ENCODE measurements at places on chromosomes 3 and 15.

GRCh38 chr3:184563561-184563925, 2.0 kb downstream of the EPHB3 start:
- DNase-seq = no peak

DNA sequence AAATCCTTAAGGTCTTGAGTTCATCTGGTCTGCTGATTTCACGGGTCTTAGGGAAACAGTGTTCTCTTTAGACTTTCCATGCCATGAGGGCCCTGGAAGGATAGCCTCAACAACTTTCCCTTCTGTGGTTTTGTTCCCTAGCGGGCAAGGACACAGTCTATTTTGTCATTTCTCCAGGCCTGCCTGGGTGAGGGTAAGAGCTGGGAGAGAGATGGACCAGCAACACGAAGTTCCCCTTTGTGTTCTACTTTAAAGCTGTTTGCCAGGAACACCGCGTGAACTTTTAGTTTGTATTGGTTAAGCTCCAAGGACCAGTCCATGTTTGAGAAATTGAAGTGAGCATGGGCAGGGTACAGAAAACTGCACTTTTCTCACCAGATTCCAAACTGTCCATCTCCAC, 20.9 kb downstream of the ST3GAL6 start:
- DNase-seq = no peak

DNA sequence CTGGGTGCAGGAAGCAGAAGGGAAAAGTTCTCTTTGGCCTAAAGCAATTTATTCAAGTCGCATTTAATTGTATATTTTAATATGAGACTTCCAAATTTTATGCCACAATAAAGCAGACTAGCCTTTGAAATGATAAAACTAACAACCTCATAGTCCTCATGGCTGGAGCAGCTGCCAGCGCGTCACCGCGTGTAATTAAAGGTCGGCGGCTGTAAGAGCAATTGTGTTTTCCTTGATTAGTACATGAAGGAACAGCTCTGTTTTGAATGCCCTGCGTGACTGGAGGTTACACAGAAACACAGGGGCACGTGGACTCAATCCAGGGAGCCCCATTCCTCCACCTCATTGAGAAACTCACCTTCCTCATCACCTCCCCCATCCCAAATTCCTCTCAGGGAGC, 10.1 kb upstream of the LRRC15 start:
- no peak for DNase-seq

- no peak for DNase-seq
These were observed 44.0 kb upstream of the SMAD6 start for GRCh38 chr15:66658044-66658443.

DNA sequence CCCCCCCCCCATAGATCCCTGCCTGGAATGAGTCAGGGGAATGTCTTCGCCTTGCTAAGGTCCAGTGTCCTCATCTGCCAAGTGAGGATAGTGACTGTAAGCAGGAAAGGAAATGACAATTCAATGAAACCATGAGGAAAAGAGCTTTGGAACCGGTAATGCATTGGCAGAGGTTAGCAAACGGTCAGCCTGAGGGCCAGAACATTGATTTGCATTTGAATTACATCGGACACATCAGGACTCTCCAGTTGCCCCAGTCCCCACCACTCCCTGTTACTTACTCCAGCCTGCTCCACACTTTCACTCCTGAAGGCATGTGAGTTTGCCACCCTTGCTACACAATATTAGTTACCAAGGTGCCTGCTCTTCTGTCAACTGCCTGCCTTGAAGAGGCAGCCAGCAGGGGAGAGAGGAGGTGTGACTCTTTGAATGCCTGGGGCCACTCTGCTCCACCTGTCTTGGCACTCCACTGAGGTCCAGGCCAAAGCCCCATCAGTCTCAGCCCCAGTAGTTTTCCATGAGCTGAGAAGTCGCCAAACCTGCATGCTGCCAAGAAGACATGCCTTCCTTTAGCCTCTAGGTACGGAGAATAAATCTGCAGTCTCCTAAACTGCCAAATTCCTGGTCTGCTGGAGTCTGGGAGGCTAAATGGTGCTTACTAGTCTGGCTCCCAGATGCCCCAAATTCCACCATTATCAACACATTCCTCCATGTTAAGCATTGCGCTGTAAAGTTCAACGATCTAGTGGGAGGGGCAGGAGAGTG, 191.7 kb upstream of the TLE3 start:
- no peak for DNase-seq

- DNase-seq = no peak
These were observed 474.2 kb upstream of the ZNF385D start for GRCh38 chr3:22225161-22225560.

- DNase-seq = no peak
These were observed 843.9 kb downstream of the TUSC7 start for GRCh38 chr3:117553461-117553860.

DNA sequence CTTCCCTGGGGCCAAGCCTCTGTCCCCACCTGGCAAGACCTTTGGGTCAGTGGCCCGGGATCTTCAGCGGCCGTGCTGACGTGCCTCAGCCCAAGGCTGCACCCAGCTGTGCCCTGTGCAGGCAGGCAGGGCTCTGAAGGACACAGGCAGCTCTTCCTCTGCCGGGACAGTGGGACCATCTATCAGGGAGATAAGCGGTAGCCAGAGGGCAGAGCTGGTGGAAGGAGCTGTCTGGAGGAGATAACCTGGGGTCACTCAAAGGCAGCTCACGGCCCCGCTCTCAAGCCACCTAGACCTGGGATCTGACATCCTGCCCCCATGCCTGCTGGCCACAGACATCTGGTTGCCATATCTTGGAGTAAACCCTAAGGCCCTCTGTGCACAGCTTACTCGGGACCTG, 27.3 kb downstream of the DUSP7 start:
- DNase-seq = no peak

- DNase-seq = peak; percentile 66
These were observed 13.5 kb downstream of the UBAP1L start for GRCh38 chr15:65101411-65101890.

DNA sequence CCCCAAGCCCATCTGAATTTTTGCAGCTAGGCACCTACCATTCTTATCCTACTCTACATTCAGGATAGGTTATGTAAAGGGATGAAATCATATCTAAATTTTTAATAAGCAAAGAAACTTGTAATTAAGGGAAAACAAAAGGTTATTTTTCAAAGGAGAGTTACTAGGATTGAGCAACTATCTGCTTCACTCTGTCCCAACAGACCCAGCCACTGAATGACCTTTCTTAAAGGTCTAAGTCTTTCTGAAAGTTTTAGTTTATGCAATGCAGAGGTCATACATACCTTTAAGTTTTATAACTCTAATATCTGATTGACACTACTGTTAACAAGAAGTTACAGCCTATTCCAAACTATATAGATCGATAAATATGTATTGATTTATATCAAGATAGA, 209.2 kb upstream of the CTNNB1 start:
- no peak for DNase-seq

DNA sequence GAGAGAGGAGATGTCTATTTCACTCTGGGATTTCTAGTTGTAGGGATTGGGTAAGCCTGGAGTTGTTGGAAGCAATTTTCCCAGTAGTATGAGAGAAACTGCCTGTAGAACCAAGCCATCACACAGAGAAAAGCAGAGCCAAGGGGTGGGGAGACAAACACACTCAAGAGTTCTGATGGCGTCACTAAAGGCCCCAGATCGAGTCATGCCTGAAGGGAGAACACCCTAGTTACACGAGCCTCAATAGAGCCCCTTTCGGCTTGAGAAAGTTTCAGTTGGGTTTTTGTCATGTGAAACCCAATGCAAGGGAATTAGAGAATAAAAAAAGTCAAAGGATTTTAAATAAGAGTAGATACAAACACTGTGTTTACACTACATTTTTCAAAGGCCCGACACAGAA, 66.1 kb upstream of the PFN2 start:
- DNase-seq = no peak

DNA sequence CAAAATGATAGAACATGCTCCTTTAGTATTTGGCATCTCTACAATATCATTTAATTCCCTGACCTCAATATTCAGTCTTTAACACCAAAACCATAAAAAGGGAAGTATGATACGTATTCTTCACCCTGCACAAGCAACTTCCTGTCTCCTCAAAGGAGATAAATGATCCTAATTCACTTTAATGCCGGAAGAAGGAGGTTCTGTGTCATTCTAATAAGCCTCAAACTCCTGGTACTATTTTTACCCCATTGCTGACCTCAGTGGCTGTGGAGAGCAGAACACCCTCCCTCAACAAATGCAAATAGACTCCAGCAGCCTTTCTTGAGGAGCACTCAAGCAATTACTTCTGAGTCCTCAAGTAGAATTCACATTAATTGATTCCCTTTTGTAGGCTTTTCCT, 173.3 kb downstream of the TMEM108 start:
- peak; percentile 32 for DNase-seq

DNA sequence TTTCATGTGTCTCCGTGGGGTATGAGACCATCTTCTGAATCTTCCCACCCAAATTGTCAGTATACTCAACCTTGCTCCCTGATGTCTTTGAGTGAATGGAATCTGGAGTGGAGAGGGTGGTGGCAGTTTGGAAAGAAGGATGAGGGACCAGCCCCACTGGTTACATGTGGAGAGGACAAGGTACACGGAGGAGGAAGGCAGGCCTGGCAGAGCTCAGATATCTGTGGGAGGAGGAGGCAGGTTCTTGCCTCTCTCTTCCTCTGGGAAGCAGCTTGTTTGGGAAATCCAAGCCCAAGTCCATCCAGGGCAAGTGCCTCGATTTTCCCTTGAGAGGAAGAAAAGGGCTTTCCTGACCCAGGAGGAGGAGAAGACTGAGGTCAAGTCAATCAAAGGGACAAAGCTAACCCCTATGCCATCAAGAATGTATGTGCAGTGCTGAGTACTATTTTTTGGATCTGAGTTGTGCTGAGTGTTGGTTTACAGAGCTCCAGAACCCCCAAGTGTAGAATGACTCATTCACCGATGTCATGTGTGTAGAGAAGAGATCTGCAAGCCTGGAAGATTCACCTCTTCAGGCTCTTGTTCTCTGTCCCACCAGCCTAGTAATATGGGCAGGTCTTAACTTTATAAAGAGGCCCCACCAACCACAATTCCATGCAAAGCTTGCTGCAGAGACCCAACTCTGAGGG, 19.8 kb upstream of the LOXL1 start:
- no peak for DNase-seq

- DNase-seq = no peak
These were observed 314 bp upstream of the TMED3 start for GRCh38 chr15:79310612-79310984.

DNA sequence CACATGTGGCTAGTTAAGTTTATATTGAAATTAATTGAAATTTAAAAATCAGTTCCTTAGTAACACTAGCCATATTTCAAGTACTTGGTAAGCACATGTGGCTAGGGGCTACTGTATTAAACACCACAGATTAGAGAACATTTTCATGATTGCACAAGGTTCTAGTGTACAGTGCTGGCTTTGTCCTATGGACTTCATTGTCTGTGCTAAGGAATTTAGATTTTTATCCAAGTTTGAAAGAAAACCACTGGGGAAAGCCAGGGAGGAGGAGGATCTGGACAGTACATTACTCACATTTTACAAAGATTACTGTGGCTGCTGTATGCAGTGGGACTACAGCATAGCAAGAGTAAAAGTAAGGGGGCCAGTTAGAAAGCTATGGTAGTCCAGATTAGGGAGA, 13.9 kb downstream of the STAC start:
- no peak for DNase-seq

GRCh38 chr15:57541805-57542504, 49.7 kb upstream of the MYZAP start:
- peak; percentile 40 for DNase-seq

GRCh38 chr3:157027861-157028745, 131.8 kb downstream of the CCNL1 start:
- no peak for DNase-seq

DNA sequence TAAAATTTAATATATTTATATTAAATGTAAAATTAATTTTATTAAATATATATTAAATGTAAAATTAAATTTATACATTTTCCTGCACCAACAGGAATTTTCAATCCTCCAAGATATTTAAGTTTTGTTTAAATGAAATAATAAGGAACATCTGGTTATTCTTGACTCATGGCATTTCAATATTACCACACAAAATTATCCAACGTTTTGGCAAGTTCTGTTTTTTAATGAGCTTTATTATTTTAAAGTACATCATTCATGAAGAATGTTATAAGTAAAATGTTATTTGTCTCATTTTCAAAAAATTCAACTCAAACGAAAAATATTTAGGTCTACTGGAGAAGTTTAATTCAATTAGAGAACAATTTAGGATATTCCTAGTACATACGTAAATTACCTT, 811.4 kb downstream of the NAALADL2 start:
- DNase-seq = no peak

- DNase-seq = no peak
These were observed 56.4 kb downstream of the FILIP1L start for GRCh38 chr3:100057716-100058575.

GRCh38 chr15:74428970-74429780, 4.6 kb downstream of the SEMA7A start:
- peak; percentile 57 for DNase-seq

- no peak for DNase-seq
These were observed 276.2 kb upstream of the CTNNB1 start for GRCh38 chr3:40923143-40923542.

GRCh38 chr3:123027292-123028232, at the start of gene SEMA5B:
SEMA5B (minus strand) TSS chr3:123027763; CDS start chr3:122961263, 66,500 bp downstream.
- no peak for DNase-seq

DNA sequence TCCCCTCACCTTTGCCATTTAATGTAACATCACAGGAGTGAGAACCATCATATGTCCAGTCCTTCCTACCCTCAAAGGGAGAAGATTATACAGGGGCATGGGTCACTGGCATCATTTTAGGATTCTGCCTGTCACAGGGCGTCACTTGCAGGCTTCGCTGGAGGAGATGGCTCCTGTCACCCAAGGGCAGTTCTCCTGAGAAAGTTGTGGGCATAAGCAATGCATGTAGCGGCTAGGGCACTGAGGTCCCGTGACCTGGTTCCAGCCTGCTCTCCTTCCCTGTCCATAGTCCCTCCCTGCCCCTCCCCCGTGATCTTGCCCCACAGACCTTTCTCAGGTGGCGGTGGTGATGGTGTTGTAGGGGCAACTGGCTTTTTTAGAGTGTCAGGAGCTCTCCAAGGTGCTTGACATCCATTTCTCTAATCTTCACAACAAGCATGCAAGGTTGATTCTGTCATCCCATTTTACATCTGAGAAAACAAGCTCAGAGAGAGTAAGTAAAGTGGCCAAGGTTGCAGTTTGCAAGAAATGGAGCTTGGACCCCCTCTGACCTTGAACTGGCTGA, 241.5 kb upstream of the CTDSPL start:
- DNase-seq = no peak

DNA sequence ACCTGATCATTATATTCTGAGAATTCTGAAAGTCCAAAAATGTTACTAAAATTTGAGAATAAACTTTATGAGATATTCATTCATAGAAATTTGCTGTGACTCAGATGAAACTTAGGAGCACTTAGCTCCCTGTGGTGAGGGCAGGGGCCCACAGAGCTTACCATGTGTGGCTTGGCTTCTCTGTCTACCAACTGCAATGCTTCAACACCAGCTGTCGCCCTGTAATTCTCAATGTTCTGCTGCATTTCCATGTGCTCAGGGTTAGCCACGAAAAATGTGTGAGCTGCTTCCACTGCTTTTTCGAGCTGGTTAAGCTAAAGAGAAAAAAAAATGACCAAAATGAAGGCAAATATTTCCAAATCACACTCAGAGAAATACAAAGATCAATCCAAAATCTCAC, 125.6 kb downstream of the P3H2 start:
- no peak for DNase-seq
